GM12878 (cell line): ENCODE measurements at places on chromosomes 5 and 9. TPM values are rescaled to one million over a fixed set of nuclear protein-coding genes. Genes with fewer than 3 reads are reported as not detected.

The C9orf78 gene
- 18.9 and 23.0 TPM in 2 replicates for total RNA-seq

The SPATA6L gene
- total RNA-seq, result 1.6 and 2.1 TPM in 2 replicates

The TMEM232 gene
- total RNA-seq, result 0.95 and 2.0 TPM in 2 replicates

The TMEM215 gene
- not detected in 2 replicates for total RNA-seq

The PLAC8L1 gene
- not detected in 2 replicates for total RNA-seq

The GABRA6 gene
- not detected in 2 replicates for total RNA-seq

The LOX gene
- total RNA-seq, result 0.37 and 0.69 TPM in 2 replicates

The FAM221B gene
- not detected in 2 replicates for total RNA-seq

The LCNL1 gene
- total RNA-seq, result not detected in 2 replicates

The HRH2 gene
- 0.05 TPM in 1 of 2 replicates, not detected in the other for total RNA-seq

The OBP2B gene
- not detected in 2 replicates for total RNA-seq

The TRPM6 gene
- 0.05 and 0.24 TPM in 2 replicates for total RNA-seq

The SPAAR gene
- not detected in 2 replicates for total RNA-seq

The GPX3 gene
- 0.38 and 0.45 TPM in 2 replicates for total RNA-seq

The GBA2 gene
- total RNA-seq, result 35.8 and 40.8 TPM in 2 replicates

- DNase-seq, result no peak
Measured at GRCh38 chr5:1330847-1331831, 13.8 kb downstream of the CLPTM1L start.

DNA sequence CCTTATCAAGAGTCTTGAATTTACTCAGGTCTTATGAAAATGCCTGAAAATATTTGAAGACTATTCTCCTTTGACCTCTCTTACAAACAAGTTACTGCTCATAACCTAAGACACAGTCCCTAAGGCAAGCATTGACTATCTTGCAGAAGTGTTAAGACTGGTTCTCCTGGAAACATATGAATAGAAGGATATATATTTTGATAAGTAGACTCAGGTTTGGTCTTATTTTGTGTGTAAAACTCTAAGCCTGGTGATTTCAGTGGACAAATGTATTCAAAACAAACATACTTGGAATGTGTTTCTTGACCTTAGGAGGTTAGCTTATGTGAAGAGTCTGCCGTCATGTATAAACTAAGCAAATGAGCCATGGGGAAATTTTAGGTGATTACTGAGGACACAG is 7.5 kb upstream of the UBQLN1 start:
- no peak for DNase-seq

GRCh38 chr9:79046401-79046800 is 525.4 kb upstream of the TLE4 start:
- no peak for DNase-seq

- peak; percentile 48 for DNase-seq
Measured at GRCh38 chr5:124980163-124980941, 233.9 kb upstream of the ZNF608 start.

- DNase-seq, result peak; percentile 4
Measured at GRCh38 chr9:98536542-98537173, 172.1 kb downstream of the GABBR2 start.

- DNase-seq, result no peak
Measured at GRCh38 chr5:139814191-139814601, 18.6 kb downstream of the PSD2 start.

DNA sequence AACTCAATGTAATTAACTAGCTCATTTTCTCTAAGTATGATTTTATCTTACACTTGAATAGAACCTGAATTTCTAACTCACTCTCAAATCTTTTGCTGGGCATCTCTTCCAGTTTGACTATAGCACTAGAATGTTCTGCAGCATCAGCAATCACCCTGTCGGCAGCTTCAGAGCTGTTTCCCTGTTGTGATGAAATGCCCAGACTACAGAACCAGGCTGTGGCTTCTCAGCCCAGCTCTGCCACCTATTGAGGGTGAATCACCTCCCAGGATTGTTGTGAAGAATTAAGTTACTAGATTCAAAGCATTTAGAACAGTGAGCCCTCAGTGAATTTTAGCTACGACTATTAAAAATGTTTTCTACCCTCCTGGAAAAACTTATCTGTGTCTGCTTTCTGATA is 90.4 kb upstream of the ANKRD55 start:
- no peak for DNase-seq

GRCh38 chr9:107172160-107172978 is 110.7 kb upstream of the RAD23B start:
- DNase-seq, result peak; percentile 67

GRCh38 chr9:135857371-135857786 is 50.0 kb downstream of the CAMSAP1 start:
- DNase-seq, result no peak

DNA sequence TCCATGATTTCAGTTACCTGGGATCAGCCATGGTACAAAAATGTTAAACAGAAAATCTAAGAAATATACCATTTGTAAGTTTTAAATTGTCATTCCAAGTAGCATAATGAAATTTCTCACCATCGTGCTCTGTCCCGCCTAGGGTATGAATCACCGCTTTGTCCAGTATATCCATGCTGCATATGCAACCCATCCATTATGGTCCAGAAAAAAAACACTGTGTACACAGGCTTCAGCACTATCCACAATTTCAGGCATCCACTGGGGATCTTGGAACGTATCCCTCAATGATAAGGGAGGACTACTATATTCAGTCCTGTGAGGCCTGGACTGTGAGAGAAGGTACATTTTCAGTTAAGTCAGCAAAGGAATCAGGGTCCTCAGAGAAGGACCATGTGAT is 37.6 kb upstream of the HNRNPA0 start:
- DNase-seq, result no peak

GRCh38 chr5:180611140-180611850 is 20.0 kb upstream of the SCGB3A1 start:
- DNase-seq, result no peak

DNA sequence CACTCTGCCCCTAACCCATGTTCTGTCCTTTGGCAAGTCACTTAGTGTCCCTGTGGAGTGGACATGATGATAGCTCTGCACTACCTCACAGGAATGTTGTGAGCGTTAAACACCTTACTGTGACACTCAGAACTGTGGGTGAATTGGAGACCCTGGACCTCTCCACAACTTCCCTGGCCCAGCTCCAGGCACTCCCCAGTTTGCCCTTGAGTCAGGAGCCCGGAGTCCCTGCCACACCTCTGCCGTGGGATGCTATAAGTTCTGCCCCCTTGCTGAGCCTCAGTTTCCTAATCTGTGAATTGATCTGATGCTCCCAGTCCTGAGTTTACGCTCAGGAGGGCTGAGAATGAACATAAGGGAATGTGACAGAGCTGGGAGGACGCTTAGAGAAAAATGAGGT is 34.4 kb downstream of the GSN start:
- DNase-seq, result no peak

GRCh38 chr9:136084063-136084944 is 10.8 kb downstream of the NACC2 start:
- no peak for DNase-seq

- no peak for DNase-seq
Measured at GRCh38 chr5:141623611-141624010, 4.8 kb upstream of the DIAPH1 start.

DNA sequence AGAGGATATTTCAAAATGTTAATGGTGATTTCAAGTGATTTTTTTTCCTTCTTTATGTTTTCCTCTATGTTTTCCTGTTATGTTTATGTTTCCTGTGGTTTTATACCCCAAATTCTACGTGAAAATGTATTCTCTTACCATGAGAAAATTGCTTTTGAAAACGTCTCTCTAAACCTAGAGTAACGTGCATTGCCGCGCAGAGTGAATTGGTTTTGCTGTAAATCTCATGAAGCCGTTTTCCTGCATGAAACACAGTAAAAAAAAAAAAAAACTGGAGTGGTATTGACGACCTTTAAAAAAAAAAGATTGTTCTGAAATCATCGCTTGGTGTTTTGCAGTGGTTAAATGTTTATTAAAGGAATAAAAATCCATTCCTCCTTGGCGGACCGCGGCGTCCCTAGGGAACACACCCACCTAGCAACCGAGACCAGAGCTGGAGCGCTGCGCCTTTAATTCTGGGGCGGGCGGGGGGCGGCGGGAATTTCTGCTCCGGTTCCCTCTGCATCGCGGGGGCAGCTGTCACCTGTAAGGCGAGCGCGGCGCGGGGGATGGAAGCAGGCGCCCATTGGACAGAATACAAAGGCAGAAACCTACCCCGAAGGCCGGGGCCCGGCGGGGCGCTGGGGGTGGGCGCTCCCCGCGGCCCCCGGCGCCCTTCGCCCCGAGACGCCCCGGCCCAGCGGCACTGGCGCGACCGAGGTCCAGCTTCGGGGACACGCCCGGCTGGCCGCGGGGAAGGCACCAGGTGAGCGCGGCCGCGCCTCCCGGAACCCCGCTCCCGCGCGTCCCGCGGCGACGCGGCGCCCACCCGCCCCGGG is at the start of gene SOWAHA:
Gene SOWAHA, plus strand, starts transcription at position 522 of the 818 bp plus-strand sequence. CDS start 320 bp downstream, outside the sequence.
- DNase-seq, result no peak

DNA sequence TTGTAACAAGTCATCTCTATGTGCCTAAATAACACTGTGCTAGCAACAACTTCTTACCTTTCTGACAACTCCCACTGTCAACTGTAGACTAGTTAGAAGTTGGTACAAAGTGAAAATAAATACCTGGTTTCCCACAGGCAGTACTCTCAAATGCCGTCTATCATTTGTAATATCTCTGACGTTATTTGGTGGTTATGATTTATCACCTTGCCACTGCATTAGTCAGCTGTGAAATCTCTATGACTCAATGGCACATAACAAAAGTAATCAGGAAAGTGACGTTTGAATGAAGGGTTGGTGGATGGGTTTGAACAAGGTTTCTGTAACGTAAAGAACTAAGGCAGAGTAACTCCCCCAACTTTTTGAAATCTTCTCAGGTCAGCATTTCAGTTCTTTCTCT is 592.3 kb downstream of the MAT2B start:
- DNase-seq, result no peak

- DNase-seq, result no peak
Measured at GRCh38 chr9:79616013-79616412, 44.2 kb downstream of the TLE4 start.

DNA sequence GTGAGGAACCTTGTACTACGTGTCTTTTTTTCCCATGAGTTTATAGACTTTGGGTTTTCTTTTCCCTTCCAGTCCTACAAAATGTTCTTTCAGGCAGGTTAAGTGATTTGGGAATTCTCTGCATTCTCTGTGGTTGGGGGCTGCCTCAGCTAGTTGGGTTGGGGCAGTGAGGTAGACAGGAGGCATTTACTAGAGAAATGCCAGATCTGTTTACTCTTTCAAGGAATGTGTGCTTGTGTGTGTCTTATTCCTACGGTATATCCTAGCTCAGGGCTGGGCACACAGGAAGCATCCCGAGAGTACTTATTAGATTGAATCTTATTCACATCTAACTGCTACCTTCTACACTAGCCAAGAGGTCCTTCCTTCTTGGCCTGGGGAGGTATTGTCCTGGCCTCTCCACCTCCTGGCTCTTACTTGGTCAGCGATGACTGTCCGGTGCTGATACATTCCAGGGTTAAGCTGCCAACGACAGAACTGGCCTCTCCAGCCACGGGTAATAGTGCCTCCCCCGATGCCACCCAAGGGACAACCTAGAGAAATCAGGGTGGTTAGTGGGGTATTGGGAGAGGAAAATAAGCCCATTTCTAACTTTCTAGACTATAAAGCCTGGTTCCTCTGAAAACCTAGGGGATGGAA is 5.0 kb downstream of the GBA2 start:
- no peak for DNase-seq

GRCh38 chr9:130834371-130835336 is at the start of gene ABL1:
ABL1 (plus strand) TSS chr9:130835254; CDS start chr9:130835447, 193 bp downstream.
- peak; percentile 51 for DNase-seq

DNA sequence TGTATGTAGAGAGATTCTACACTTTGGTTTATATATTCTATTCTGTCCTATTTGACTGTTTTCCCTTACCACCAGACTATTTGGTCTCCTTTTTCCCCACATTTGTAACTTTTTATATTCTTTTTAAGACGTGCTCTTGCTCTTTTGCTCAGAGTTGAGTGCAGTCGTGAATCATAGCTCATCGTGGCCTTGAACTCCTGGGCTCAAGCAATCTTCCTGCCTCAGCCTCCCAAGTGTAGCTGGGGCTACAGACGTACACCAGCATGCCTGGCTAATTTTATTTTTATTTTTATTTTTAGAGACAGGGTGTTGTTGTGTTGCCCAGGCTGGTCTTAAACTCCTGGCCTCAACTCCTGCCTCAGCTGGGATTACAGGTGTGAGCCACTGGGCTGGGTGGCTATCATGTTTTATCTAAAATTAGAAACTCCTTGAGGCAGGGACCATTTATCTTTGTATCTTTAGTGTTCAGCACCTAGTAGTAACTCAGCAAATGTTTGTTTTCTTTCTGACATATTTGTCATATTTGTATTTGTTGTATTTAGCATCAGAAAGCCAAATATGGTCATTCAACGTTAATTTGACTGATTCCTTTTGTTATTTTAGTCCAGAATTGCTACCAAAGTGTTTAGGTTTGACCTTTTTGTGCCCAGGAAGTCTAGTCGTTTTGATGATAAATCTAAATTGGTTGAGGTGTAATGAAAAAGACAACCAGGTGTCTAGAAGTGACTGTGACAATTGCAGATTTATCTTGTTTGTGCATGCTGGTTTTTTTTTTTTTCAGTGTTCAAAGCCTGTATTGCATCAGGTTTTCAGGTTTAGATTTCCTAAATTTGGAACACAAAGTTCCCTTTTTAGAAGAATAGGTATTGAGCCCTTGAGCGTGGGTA is 44.3 kb downstream of the ERBIN start:
- no peak for DNase-seq

GRCh38 chr5:154534457-154535050 is 56.5 kb upstream of the HAND1 start:
- DNase-seq, result no peak

GRCh38 chr5:139251281-139251687 is 42.3 kb upstream of the MATR3 start:
- peak; percentile 38 for DNase-seq

- no peak for DNase-seq
Measured at GRCh38 chr9:13378154-13378553, 98.7 kb upstream of the MPDZ start.

DNA sequence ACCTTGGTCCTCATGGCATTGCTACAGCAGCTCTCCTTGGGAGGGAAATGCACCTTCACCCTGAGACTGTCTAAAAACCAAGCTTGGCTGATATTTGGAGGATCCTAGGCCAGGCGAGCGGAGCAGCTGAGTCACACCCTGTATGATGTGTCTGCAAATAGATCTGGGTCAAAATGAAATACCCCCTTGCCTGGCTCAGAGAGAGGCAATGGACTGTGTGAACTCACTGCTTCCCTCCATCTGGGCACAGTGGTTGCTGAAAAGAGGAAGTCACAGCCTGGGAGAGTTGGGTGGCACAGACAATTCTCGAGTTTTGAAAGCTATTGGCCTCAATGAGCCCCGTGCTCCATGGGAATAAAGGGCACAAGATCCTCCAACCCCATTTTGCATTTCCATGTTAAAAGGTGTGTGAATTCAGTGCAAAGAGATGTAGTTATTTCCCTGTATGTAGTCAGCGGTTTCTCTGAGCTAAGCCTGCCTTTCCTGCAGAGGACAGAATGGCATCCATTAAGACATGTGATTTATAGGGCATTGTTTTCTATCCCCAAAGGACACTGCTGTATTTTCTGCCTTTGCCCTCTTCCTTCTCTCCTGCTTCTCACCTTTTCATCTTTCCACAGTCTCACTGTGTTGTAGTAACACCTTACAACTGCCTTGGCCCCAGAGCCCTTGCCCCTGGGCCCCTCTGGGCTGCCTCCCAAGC is 177.2 kb downstream of the GADD45G start:
- DNase-seq, result peak; percentile 72

- no peak for DNase-seq
Measured at GRCh38 chr5:150255659-150256409, 33.7 kb downstream of the CAMK2A start.
